ENCODE measurements at places on chromosomes 16 and 17. TPM values are rescaled to one million over a fixed set of nuclear protein-coding genes. Genes with fewer than 3 reads are reported as not detected.

Gene ORC6
- total RNA-seq: 95.0 TPM

Gene TEKT3
- total RNA-seq: 0.57 TPM

Gene IRX3
- 2.4 TPM for total RNA-seq

Gene CRHR1
- 0.52 TPM for total RNA-seq

Gene HBM
- total RNA-seq: not detected

Gene HBA2
- 4.3 TPM for total RNA-seq

Gene IL17C
- total RNA-seq: 0.29 TPM

Gene TP53TG3F
- not detected for total RNA-seq

Gene CDK5R1
- 11.4 TPM for total RNA-seq

Gene CCDC144A
- 1.9 TPM for total RNA-seq

Gene EIF4A3
- total RNA-seq: 162 TPM

Gene GLP2R
- not detected for total RNA-seq

Gene CNTNAP4
- not detected for total RNA-seq

Gene SLC16A6
- total RNA-seq: 0.33 TPM

Gene CFAP97D1
- total RNA-seq: not detected

Gene TBX6
- 1.6 TPM for total RNA-seq

GRCh38 chr17:1480747-1481465, 11.6 kb downstream of the MYO1C start:
- DNase-seq: no peak

- no peak for DNase-seq
Measured at GRCh38 chr17:64647817-64648216, 14.3 kb downstream of the SMURF2 start.

DNA sequence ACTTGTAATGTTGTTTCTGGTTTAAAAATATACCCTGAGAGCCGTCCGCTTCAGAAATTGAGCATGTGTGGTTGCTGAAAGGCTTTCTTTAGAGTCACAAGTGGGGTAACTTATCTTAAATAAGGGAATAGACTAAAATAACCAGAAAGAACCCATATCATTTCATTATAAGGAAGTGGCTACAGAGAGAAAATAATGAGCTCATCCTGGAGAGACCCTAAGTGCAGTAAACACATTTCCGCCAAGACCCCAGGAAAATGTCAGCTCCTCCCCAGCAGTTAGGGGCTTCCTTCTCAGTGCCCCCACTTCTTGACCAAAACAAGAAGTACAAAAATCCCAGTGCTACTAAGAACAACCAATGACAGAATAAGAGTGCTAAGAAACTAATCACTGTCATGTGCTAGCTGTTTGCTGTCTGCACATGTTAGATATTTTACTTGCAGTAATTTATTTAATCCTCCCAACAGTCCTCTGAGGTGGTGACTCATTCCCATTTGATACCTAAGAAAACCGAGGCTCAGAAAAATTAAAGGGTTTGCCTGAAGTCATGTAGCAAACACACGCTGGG, 83.5 kb downstream of the CDYL2 start:
- no peak for DNase-seq

DNA sequence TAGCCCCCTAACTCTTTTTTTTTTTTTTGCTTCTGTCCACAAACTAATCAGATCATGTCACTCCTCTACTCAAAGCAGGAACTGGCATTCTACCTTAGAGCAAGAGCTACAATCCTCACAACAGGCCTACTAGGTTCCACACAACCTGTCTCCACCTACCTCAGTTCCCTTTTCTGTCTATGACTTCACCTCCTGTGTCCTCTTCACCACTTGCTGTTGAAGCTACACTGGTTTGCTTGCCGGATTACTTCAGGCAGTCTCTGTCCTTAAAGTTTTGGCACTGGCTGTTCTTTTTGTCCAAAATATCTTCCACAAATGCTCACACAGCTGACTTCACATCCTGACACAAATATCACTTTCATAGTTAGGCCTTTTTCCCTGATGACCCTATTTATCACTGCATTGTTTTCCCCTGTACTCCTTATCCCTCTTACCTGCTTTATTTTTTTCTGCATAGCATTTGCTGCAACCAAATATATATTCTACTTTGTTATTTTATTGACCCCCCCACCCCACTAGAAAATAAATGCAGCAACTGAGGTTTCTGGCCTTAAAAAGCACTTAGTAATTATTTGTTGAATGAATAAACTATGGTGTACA, 72.0 kb downstream of the KANSL1 start:
- no peak for DNase-seq

DNA sequence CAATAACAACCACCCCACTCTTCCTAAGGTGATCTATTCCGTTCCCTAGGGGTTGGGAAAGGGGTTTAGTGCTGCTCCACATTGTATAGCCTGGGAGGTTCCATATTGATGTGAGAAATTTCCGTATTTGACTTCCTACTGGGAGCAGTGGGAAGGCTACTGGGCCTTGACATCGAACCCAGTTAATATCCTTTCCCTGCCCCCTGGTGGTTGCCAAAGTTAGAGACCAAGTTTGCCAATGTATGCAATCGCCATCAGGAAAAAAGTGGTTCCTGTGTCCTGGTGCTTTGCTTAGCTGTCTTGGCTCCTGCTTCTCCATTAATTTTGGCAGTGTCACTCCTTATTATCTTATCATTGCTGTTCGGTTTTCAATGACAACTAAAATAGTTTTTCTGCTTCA, 914.9 kb downstream of the KCNJ2 start:
- DNase-seq: peak; percentile 78

DNA sequence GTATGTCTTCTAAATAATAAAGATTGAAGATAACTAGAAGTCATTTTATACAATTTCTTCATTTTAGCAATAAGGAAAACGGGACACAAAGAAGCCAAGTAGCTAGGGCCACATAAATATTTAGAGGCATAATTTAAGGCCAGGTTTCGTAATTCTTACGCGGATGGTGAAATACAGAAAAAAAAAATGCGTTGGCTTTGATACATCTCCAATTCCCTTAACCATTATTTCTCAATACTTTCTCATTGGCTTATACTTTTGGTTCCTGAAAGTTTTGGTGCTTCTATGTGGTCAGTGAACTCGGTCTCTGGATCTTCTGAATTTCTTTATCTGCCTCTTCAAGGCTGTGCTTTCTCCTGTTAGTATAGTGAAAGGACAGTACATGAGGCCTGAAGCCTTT, 888.1 kb downstream of the KCNJ2 start:
- DNase-seq: no peak

GRCh38 chr17:41392278-41392677, 5.1 kb downstream of the KRT31 start:
- DNase-seq: no peak

DNA sequence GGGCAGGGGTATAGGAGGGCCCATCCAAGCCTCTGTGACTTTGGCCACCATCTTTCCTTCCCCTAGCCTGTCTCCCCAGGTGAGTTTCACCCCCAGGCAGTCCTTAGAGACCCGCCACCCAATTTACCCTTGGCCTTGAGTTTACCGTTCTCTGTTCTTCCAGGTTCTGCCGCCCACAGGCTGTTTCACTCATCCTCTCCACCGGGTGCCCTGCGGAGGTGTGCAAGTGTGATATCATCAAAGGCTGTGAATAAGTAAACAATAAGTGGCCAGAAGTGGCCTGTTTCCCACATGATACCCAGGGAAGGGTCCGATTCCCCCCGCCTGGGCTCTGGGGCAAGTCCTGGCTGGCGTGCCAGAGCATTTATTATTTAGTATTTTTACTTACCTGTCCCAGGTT, 15.1 kb upstream of the TLCD3B start:
- DNase-seq: no peak

- no peak for DNase-seq
Measured at GRCh38 chr17:81148986-81149533, 16.2 kb upstream of the PVALEF start.

DNA sequence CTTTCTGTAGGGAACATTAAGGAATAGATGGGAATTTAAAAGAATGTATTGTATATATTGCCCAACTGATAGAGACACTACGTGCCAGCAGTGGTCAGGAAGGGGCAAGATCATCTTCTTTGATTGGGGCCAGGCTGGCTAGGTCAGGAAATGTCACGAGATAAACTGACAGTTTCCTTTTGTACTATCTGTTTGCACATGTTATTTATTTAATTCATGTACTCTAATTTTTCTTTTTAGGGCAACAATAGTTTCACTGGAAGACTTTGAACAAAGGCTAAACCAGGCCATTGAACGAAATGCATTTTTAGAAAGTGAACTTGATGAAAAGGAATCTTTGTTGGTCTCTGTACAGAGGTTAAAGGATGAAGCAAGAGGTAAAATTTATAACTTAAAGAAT, 12.6 kb downstream of the NDEL1 start:
- no peak for DNase-seq

- DNase-seq: no peak
Measured at GRCh38 chr17:75861927-75862317, 6.8 kb upstream of the WBP2 start.

DNA sequence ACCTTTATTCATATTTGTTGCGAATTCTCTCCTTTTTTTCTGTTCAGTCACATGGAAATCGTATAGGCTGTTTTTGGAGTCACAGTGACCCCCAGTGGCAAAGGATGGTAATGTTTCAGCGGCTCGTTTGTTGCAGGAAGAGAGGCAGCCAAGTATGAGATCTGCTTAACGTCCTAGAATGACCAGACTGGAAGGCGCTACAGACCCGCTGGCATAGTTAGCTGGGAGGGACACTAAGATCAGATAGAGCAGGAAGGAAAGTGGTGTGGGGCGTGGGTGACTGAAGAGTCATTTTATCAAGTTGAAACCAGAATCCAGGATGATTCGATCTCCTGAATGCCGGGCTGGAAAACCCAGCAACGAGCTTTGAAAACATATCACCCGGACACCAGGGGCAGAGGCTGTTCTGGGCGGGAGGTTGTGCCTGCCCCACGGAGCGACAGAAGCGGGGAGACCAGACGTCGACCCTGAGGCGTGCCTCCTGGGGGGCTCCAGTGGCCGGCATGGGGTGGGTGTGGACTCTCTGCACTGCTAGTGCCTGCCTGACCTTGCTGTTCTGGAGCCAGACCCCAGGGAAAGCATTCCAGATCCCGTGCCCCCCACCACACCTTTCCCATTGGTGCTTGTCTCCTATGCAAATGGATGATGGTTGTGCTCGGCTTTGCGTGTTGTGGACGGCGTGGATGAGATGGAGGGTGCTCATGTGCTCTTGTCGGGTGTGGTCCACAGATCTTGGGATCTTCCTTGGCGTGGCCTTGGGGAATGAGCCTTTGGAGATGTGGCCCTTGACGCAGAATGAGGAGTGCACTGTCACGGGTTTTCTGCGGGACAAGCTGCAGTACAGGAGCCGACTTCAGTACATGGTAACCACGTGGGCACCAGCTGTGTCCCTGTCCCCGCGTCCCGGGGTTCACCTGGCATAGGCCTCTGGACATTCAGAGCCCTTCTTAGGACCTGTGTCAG, 7.7 kb downstream of the IL34 start:
- peak; percentile 83 for DNase-seq

- no peak for DNase-seq
Measured at GRCh38 chr17:53193044-53193443, 629.7 kb upstream of the KIF2B start.

- no peak for DNase-seq
Measured at GRCh38 chr16:50272111-50272571, 5.8 kb downstream of the ADCY7 start.

- DNase-seq: no peak
Measured at GRCh38 chr16:83031524-83031923, 404.8 kb downstream of the CDH13 start.

DNA sequence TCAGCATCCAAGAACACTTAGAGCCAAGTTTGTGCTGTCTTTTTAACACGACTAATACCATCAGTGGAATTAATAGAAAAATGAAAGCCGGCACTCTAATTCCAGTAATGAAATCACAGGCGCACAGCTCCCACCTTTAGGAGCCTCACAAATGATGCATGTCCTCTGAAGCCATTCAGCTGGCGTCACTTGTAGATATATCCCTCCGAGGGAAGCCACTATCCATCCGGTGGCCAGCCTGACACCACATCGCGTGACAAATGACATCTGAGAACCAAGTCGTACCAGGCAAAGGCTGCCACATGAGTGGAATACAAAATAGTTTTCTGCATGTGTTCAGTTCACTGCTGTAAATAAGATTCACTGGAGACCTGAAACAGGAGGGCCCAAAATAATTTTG, 205.6 kb downstream of the GRIN2A start:
- DNase-seq: no peak

GRCh38 chr17:52390422-52390821, 231.9 kb upstream of the CA10 start:
- DNase-seq: no peak

DNA sequence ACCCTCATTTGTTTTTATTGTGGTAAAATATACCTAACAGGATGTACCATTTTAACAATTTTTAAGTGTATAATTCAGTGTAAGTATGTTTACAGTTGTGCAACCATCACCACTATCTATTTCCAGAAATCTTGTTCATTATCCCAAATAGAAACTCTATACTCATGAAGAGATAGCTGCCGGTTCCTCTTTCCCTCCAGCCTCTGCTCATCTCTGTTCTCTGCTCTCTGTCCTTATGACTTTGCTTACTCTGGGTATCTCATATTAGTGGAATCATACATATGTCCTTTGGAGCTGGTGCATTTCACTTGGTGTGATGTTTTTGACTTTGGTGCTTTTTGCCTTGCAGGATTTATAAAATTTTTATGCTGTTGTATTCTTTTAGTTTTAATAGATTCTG, 19.4 kb downstream of the CYLD start:
- DNase-seq: no peak

GRCh38 chr16:89436366-89436765, 54.0 kb downstream of the ANKRD11 start:
- DNase-seq: no peak

DNA sequence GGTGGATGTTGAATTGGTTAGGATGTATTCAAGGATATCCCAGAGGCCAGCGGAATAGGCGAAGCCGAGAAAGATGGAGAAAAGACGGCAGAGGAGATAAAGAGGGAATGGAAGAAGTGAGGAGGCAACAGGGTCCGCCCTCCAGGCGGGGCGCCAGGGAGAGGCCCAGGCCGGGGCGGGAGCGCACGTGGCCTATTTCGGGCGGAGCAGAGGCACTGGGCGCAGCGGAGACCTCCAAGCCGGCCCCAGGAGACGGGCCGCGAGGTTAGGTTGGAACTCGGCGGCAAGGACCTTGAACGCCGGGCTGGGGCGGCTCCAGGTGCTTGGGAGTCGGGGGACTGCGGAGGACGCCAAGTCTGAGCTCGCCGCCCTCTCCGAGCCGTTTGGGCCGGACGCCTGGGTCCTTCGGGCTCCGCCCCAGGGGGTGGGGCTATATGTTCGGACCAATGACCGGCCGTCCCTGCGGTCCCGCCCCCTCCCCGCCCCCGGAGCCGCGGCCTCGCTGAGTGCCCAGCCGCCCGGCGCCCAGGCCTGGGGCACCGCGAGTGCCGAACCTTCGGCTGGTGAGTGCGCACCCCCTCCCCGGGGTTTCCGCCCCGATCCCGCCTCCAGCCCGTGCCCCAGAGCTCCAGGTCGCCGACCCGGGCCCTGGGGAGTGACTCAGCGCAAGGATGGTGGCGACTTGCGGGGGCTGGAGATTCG, at the start of gene ZNF771:
TSS of gene ZNF771 (plus strand) at position 505 of the 702 bp plus-strand sequence. CDS start 448 bp downstream, outside the sequence.
- DNase-seq: peak; percentile 93

GRCh38 chr17:45732926-45733505, 51.1 kb upstream of the CRHR1 start:
- DNase-seq: peak; percentile 23
